ENCODE measurements at places on chromosomes 12 and 14.

- no peaks in the 10 kb centered on the region for H3K4me1 ChIP-seq
- no peak overlapping the region for H3K4me3 ChIP-seq
- H3K27ac ChIP-seq = no peak overlapping the region
- H3K36me3 ChIP-seq = no peaks in the 10 kb centered on the region
These were observed 58.0 kb downstream of the SINHCAF start for GRCh38 chr12:31267966-31268365.

DNA sequence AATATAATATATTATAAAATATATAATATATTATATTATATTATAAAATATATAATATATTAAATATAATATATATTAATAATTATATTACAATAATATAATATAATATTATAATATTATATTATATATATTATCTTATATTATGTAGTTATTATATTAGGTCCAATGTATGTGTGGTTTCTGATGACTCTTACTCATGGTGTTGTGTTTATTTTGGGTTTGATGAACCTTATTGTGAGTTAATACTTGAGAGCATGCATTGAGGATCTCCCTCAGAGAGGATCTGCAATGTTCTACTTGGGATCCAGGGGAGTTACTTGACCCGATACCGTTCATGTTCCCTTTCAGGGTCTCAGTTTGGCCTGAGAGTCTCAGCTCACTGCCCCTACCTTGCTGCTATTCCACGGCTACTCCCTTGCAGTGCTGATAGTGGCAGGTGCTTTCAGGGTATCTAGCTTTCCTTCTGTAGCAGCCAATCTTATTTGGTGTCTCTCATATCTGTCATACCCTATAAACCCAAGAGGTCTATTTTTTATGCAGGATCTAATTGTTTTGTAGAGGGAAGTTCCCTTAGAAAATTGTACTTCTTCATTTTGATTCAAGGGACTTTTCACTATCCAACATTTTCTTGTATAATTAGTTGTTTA, 89.1 kb upstream of the ZDHHC17 start:
- no peaks in the 10 kb centered on the region for H3K27me3 ChIP-seq
- no peak overlapping the region for H3K27ac ChIP-seq
- H3K4me3 ChIP-seq = no peak overlapping the region
- no peak for DNase-seq
- H3K4me1 ChIP-seq = peaks cover 18% of the 10 kb centered on the region

DNA sequence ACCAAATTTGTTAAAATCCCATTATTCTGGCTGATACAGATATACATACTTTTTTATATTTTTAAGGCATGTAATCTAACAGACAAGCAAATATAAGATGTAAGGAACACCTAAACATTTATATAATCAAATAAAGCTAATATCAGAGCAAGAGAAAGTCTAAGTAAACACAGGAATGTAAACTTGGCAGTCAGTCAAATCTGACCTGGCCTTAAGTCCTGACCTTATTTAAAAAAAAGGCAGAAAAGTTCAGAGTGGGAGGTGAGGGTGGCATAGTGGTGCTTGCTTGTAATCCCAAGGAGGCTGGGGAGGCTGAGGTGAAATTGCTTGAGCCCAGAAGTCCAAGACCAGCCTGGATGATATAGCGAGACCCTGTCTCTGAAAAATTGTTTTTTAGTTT, 152.6 kb downstream of the DERA start:
- no peak overlapping the region for H3K4me3 ChIP-seq
- DNase-seq = no peak
- H3K27ac ChIP-seq = no peak overlapping the region

- H3K36me3 ChIP-seq = peaks cover 27% of the 10 kb centered on the region
- no peak overlapping the region for H3K4me3 ChIP-seq
- no peaks in the 10 kb centered on the region for H3K27me3 ChIP-seq
- peak overlapping the region; percentile 24 for H3K27ac ChIP-seq
These were observed 4.2 kb downstream of the RDH5 start for GRCh38 chr12:55724226-55724939.

- H3K27me3 ChIP-seq = no peaks in the 10 kb centered on the region
- H3K4me1 ChIP-seq = peaks cover 21% of the 10 kb centered on the region
- H3K36me3 ChIP-seq = peaks cover 1% of the 10 kb centered on the region
- DNase-seq = no peak
- no peak overlapping the region for H3K4me3 ChIP-seq
These were observed 64.9 kb upstream of the STRN3 start for GRCh38 chr14:31090883-31091764.

DNA sequence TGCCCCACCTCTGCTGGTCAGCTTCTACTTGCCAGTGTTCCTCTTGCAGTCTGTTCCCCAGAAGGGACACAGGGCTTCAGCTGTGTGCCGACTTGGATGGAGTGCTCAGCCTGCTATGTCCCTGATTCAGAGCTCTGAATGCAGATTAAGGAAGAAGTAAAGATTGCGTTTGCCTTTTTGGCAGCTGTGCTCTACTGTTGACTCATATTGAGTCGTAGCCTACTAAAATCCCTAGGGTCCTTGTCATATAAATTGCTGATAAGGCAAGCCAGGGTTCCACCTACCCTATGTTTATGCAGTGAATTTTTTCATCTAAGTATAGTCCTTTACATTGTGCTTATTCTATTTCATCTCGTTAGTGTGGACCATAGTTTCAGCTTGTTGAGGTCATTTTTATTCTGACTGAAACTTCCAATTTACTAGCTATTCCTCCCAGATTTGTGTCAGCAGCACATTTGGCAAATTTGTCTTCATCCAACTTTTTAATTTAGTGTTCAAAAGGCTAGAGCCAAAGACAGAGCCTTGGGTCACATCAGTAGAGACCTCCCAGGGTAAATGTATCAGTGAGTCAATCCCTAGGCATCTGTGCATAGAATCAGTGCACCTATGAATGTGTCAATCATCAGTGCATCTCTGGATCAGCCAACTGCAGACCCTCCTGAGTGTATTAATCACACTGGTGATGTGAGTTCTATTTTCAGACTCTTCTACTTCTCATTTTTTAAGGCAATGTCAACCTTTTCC, 31.9 kb downstream of the CACNA1C start:
- DNase-seq = no peak
- H3K4me3 ChIP-seq = no peak overlapping the region
- H3K36me3 ChIP-seq = peaks cover 3% of the 10 kb centered on the region
- no peaks in the 10 kb centered on the region for H3K27me3 ChIP-seq
- peak overlapping the region; percentile 86 for H3K27ac ChIP-seq

- H3K27ac ChIP-seq = no peak overlapping the region
- H3K4me1 ChIP-seq = peaks cover 3% of the 10 kb centered on the region
These were observed 173.6 kb downstream of the CALM1 start for GRCh38 chr14:90570461-90570860.

- DNase-seq = no peak
- H3K27ac ChIP-seq = peak overlapping the region; percentile 39
- no peaks in the 10 kb centered on the region for H3K27me3 ChIP-seq
- no peak overlapping the region for H3K4me3 ChIP-seq
- H3K36me3 ChIP-seq = no peaks in the 10 kb centered on the region
- peaks cover 38% of the 10 kb centered on the region for H3K4me1 ChIP-seq
These were observed 129.9 kb upstream of the PDZRN4 start for GRCh38 chr12:41058266-41058665.

GRCh38 chr12:90299666-90300065, 591.0 kb upstream of the ATP2B1 start:
- peak overlapping the region; percentile 74 for H3K27ac ChIP-seq
- no peak overlapping the region for H3K4me3 ChIP-seq
- no peak for DNase-seq
- peaks cover 41% of the 10 kb centered on the region for H3K4me1 ChIP-seq
- H3K36me3 ChIP-seq = no peaks in the 10 kb centered on the region

DNA sequence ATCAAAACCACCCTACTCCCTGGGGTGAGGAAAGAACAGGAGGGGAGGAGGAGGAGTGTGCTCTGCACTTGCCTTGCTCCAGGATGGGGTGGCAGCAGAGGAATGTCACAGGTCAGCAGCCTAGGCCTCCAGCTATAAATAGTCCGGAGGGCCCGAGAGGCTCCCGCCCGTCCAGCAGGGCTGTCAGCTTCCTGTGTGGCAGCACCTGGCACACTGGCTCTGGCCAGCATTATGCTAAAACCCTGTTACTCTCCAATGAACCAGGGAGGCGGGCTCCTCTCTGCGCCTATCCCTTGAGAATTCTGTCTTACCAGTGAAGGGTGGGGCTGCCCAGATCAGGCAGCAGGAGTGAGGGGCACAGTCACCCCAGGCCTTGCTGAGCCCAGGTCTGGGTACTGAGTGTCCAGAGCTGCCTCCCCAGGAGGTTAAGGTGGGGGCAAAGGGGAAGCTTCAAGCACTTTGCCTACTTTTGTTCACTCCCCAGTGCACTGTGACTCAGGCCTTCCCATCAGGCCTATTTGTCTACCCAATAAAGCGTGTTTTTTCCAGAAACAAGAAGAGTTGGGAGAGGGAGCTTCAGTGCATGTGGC, 1.2 kb upstream of the COX14 start:
- peak; percentile 82 for DNase-seq
- peaks cover 31% of the 10 kb centered on the region for H3K4me1 ChIP-seq
- no peaks in the 10 kb centered on the region for H3K27me3 ChIP-seq
- H3K27ac ChIP-seq = peak overlapping the region; percentile 95
- H3K4me3 ChIP-seq = peak overlapping the region; percentile 68

DNA sequence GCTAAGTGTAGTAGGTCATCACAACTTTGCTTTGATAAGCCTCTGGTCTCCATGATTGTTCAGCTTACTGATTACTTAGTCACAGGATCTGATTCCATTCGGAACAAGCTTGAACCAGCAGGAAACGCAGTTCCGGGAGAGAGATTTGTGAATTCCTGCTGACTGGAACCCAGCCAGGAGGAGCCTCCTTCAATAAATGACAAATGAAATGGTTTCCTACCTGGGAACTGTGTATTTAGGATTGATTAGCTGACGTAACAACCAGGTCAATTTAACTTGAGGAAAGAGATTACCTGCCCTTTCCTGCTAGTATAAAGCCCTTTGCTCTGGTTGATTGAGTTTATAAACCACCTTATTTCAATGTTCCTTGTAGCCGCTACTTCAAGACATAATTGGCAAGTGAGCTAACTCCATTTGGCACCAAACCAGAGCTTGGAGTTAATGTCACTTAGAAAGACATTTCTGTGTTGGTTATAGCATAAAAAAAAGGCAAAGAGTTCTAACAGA, 35.1 kb upstream of the KCNH3 start:
- no peak for DNase-seq
- H3K36me3 ChIP-seq = no peaks in the 10 kb centered on the region
- peaks cover 45% of the 10 kb centered on the region for H3K4me1 ChIP-seq
- H3K27me3 ChIP-seq = no peaks in the 10 kb centered on the region

Measured in chondrocyte (in vitro differentiated cells).